ENCODE measurements at places on chromosomes 3 and 15.

GRCh38 chr3:86790884-86791549 is 199.9 kb downstream of the VGLL3 start:
- DNase-seq, result no peak

- DNase-seq, result no peak
Observed at GRCh38 chr15:41795996-41796856, 21.9 kb downstream of the MAPKBP1 start.

DNA sequence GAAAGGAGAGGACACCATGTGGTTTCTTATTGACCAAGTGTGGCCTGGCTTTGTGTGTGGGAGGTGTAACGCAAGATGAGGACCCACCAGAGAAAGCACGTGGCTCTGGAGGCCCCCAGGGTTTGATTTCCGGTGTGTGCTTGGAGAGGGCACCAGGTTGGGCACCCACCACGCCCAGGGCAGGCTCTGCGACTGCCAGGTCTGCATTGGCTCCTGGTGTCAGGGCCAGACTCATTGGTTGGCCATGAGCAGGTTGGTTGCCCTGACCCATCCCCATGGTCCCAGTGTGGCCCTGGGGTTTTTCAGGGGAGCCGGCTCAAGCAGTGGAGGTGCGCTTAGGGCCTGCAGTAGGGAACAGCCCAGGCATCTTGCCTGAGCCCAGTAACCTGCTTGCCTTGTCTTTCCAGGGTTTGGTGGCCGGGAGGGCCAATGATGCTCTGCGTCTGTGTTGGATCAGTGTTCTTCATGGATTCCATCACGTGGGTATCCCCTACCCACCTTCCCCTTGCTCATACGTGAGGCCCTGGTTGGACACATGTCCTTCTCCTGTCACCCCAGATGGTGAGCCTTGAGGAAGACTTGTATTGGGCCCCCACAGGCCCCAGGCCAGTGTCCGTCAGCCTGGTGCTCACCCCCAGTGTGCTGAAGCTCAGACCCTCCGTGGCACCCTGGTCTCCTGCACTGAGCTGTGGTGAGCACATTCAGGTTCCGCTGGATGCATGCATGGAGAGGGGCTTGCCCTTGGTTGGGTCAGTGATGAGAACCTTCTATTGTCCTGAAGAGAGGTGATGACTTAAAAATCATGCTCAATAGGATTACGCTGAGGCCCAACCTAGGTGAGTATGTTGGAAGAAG is 193.9 kb downstream of the UBE3A start:
- DNase-seq, result no peak

DNA sequence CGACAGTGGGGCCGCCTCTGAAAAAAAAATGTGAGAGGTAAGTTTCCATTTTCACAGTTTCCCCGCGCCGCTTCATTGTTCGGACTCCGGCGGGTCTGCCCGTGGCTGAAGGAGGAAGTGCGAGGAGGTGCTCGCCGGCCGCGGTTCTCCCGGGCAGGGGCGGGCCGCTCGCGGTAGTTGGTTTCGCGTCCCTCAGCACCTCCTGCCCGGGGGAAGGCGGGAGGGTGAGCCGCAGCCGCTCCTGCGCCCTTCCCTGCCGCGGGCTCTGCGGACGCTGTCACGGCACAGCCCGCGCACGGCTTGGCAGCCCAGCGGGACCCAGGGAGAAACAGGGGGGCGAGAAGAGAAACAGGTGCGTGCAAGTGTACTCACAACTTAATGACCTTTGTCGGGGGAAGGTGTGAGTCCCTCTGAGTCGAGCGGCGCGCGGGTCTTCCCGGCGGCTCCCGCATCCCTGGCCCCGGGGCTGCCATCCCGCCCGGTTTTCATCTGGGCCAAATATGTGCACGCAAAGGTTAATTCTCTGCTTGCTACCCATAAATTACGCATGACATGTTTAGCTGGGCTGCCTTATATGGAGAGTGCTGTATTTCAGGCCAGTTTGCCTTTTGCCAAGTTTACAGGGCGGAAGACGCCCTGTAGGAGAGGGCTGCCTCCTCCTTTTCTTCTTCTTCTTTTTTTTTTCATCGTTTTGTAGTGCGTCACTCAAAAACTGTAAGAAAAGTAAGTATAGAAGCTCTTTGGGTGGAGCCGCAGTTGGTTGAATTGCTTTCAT is 514 bp downstream of the MBNL1 start:
- DNase-seq, result peak; percentile 8

- DNase-seq, result no peak
Observed at GRCh38 chr3:156455839-156456238, 99.1 kb downstream of the SSR3 start.

GRCh38 chr15:40754574-40754882 is 526 bp downstream of the RMDN3 start:
- no peak for DNase-seq

DNA sequence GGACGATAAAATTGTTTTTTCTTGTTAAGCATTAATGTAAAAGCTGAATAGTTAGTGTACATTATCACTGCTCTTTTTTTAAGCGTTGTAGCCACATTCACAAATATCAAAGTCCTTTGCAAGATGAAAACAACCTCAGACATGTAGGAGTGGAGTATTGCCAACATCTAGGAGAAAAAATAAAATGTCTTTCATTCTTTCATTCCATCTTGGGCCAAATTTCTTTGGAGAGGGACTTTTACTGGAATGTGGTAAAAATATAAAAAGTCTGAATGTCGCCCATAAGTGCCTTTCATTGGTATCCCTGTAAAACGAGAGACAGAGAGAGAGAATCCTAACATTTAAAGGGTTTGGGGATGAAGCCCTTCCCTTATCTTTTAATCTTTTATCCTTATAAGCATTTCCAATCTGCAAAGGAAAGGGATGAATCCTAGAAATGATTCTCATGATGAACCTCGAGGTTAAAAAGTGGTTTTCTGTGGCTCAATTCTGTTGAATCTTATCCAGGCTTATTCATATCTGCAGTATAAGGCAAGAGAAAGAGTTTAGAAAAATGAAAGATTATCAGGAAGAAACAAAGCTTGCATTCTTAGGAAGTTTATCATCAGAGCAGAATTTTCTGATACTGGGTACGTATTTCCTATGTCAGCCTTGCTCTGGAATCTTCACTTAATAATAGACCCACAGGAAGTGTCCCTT is 1031.7 kb downstream of the MCTP2 start:
- no peak for DNase-seq

DNA sequence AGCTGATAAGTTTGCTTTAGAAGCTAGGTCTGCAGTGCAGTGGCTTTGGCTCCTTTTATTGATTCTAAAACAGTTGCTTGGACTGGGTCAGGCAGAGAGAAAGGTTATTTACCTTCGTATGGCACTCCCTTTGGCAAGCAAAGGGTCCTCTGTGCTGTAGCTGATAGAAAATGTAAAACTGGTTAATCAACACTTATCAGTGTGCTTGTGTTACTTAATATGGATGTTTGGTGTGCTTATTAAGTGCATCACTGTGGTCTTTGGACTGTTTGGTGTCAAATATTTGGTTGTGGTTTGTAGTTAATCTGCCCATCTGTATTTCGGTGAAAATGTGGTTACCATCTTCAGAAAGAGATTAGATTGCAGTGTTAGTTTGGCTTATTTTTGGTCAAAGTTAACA is 16.0 kb downstream of the UBE2E2 start:
- no peak for DNase-seq

DNA sequence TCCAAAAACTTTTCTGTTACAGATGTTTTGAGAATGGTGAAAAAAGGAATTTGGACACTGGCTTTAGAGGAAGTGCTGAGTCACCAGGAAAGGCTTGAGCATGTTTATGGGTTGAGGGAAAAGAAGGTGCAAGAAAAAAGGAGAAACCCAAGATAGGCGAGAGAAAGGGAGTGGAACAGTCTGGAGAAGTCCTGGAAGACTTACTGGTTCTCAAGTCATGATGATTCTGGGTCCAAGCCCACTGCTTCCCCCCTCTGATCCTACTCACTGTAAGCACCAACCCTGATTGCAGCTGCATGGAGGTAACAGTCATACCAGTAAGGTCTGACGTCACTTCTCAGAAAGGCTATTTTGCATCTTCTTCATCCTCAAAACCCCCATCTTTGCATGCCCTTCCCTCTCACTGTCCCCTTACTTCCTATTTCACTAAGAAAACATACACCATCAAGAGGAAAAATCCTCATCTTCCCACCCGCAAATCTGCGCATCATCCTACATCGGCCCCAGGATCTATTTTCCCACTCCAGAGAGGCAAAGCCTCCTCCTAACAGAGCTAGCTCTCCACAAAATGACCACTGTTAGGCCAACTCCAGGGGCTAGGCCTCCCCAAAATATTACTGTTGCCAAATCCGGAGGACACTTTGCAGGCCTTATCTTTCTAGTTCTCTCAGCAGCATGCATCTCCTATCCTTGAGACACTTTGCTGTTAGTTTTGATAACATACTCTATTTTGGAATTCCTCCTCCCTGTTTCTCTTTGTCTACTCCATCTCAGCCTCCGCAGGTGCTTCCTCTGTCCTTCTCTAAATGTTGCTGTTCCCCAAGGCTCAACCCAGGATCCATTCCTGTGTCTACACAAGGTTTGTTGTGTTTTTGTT is 3.2 kb upstream of the ATP13A3 start:
- no peak for DNase-seq

DNA sequence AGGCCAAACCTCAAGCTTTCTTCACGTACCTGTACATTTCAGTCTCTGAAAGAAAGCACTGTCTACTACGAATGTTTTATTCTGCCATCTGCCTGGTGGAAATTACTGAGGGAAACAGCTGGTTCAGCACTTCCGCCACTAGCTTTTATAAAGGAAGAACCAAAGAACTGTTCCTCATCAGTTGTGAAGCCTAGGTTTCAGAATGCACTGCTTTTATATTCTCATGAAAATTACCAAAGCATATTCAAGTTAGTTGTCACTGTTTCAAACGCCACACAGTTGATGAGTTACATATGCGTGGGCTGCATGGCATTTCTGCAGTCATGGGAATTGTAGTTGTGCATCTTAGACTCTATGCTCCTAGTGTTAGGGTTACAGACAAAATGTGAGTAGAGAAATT is 21.5 kb upstream of the ZBTB38 start:
- no peak for DNase-seq

DNA sequence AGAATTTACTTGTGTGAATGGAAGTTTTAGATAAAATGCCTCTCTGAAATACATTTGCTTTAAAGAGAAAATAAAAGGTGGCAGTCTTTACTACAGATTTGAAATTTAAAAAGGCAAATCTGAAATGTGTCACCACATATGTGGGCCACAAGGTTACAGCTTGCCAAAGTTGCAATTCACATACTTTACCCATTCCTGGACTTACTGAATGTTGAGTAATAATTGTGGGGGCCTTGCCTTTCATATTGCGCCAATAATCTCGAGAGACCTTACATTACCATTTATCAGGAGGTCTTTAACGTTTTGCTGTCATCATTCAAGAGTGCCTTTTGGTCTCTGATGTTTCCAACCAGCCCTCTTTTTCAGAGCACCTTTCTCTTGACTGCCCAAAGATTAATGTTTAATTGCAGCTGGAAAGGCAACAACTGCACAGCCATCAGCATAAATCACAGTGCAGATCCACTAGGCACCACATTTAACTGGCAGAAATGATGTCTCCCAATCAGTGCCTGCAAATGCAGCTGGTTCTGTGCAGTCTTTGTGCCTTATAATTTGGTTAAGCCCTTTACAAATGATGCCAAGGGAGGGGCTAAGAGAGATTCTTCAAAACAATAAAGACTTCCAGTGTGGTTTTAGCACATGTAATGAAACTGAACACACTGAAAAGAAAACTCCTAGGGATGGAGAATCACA is 206.8 kb downstream of the MAGI1 start:
- no peak for DNase-seq

- no peak for DNase-seq
Observed at GRCh38 chr3:124248471-124249028, 256.6 kb upstream of the ROPN1 start.

DNA sequence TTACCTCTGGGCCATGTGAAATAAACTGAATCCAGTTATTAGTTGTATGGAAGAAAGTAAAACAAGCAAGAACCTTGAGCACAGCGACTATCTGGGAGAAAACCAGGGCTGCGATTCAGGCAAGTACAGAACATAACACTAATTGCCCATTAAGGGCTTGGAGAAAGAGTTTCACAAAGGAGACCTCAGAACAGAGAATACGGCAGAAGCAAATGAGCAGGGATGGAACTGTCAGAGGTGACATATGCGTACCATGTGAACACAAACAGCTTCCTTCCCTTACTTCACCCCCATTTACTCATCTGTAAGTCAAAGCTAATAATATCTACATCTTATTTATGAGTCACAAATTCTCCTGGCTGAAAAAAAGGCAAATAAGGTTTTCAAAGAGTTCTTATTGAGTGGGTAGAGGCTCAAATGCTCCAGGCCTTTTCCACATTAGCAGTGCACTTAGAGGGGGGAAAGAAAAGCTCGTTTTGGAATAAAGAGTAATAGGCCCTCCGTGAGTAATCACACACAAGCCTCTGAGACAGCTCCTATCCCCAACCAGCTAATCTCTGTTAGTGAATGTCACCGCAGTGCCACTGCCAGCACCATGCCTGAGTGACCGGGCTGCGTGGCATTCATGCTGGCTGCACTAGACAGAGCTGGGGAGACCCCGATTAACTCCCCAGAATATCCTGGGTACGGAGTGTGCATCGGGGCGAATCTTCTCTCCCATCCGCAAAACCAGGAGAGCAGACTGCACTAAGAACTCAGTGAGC is 2.6 kb downstream of the PCSK6 start:
- DNase-seq, result no peak

DNA sequence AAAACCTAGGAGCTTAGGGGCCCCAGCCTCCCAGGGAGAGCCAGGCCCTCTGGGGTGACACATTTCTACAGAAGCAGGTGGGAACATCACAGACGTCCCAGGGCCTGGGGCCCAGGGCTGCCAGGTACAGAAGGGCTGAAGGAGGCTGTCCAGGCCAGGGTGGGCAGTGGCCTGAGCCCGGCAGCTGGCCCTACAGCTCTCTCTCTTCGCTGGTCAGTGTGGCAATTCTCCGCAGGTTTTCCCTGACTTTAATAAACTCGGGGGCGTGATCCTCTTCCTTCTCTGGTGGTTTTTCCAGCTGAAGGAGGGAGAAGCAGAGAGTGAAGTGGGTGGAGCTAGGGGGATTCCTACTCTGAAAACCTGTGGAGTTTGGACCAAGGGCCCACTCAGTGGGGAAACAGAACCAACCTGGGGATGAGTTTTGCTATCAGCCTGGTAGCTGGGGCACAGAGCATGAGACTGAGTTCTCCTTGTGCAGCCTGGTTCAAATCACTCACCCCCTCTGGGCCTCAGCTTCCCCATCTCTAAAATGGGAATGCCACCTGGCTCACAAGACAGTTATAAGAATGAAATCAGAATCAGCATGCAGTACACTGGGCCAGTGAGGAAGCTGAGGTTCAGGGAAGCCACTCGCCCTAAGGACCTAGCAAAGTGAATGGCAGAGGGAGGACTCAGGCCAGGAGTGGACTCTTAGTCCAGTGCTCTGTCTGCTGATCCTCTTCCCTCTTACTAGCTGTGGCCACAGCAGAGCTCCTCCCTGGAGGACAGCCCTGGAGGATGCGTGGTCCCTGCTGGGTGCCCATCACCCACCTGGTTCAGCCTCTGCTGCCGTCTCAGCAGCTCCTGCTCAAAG is 10.6 kb downstream of the FAM107A start:
- no peak for DNase-seq
